ENCODE measurements at places on chromosomes 1 and 21.

- peak; percentile 69 for DNase-seq
These were observed 45.8 kb upstream of the CRNN start for GRCh38 chr1:152459596-152460528.

GRCh38 chr1:243974451-243975292 lies 76.4 kb upstream of the ZBTB18 start:
- DNase-seq = no peak

GRCh38 chr1:203381151-203381751 lies 30.3 kb upstream of the FMOD start:
- no peak for DNase-seq

- no peak for DNase-seq
These were observed 61.4 kb upstream of the LAX1 start for GRCh38 chr1:203703586-203703985.

GRCh38 chr1:220484135-220484534 lies 43.8 kb upstream of the MARK1 start:
- no peak for DNase-seq

DNA sequence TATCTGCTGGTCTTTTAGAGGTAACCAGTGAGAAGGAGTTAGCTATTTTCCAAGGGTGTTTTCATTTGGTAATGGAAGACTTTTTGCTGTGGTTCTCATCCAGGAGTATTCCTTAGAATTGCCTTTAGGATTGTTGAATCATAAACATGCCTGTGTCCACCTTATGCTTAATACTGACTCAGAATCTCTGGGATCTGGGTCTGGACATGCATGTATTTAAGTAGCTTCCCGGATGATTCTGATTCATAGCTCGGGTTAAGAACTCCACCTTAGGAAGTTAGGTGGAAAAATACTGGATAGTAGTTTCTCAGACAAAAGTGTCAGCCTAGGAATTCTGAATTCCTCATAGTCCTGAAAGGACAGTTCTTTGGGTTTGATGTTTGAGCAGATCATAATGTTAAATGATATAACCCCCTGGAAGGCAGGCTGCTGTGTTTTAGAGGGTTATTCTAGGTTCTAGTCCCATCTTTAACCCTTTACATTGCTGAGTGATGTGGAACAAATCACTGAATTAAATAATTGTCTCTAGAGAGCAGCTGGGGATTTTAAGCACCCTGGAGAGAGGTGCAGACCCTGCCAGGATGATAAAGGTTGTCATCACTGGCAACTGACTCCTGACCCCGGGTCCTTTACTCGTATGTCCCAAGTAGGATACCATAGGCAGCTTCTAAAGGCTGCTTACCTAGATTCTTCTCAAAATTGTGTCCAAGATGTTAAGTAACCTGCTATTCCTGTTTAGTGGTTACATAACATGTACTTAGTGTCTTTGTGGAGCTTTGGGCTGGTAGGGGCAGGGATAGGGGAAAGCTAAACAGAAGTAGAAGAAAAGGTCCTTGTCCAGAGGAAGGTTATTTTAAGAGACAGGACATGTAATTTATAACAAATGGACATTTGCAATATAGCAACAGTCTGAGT lies 14.5 kb upstream of the C4BPB start:
- DNase-seq = no peak

DNA sequence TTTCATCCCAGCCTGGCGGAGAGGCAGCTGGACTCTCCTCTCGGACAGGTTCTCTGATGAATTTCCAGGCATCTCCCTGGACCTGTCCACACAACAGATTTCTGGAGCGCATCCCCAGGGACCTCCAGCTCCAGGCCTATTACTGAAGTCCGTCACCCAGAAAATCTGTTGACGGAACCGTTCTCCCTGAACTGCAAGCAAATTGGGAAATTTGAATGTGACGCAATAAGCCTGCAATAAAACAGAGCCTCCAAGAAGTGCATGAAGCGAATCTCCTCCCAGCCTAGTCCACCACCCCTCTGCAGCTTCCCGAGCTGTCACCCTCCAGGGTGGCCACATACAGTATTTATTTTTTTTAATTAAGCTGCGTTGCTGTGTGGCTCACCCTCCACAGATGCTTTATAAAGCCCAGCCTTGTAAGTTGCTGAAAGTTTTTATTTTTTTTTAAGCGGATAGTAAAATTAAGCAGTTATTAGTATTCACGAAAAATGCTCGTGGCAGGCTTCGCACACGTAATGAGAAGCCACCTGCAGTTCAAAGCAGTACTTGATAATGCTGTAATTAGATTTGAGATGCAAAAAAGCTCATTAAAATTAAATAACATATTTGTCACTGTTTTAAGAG lies 173.3 kb downstream of the CAMTA1 start:
- no peak for DNase-seq

DNA sequence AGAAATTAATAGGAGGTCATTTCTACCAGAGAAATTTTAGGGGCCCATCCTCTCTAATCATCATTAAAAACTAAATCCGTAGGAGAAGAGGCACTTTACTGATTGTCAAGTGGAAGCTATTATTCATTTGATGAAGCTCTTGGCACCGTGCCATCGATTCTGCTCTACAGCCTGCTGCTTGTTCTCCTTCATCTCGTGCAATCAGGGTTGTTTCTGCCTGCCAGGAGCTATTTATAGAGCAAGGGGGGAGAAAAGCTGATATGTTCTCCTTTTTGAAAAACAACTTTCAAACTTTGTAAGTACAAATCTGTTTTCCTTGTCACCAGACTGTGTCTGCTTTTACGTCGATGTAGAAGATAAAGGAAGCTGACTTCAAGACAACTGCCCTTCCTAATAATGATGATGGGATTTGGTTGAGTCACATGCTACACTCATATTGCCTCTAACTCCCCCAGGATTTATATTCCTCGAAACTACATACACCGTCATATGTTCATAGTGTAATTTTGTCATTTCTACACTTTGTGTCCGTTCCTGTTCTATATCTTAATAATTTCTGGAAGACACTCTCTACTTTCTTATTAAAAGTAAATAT lies 169.6 kb upstream of the LHX8 start:
- no peak for DNase-seq
